ENCODE measurements at places on chromosomes 2 and 18. TPM values are rescaled to one million over a fixed set of nuclear protein-coding genes. Genes with fewer than 3 reads are reported as not detected.

GRCh38 chr18:36511791-36512352 lies 214.4 kb downstream of the FHOD3 start:
- no peak overlapping the region for H3K4me3 ChIP-seq
- no peak for DNase-seq
- H3K27me3 ChIP-seq = peaks cover 6% of the 10 kb centered on the region
- H3K4me1 ChIP-seq = no peaks in the 10 kb centered on the region

- no peak for DNase-seq
- H3K27ac ChIP-seq = no peak overlapping the region
- H3K4me1 ChIP-seq = peaks cover 47% of the 10 kb centered on the region
These were observed 127.4 kb downstream of the TANC1 start for GRCh38 chr2:159095813-159096212.

GRCh38 chr2:80573950-80574349 lies 269.4 kb upstream of the LRRTM1 start:
- H3K4me1 ChIP-seq = no peaks in the 10 kb centered on the region
- H3K36me3 ChIP-seq = no peaks in the 10 kb centered on the region
- H3K27ac ChIP-seq = no peak overlapping the region
- no peak for DNase-seq
- H3K4me3 ChIP-seq = no peak overlapping the region

DNA sequence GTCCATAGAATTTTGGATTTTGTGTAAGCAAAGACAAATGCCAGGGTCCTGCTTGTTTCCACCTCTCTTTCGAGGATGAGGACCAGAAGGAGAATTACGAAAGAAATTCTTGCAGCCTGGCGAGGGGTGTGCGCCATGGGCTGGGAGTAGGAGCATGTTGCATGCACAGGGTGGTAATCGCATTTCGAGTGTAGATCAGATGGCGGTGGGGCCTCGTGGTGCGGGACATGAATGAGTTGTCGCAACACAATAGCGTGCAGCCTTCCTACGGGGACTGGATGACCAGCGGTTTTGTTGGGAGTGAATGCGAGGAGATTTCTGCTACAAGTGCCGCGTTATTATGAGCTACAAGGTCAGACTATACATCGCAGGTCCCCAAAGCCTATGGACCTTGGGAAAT lies 4.2 kb upstream of the EN1 start:
- H3K4me3 ChIP-seq = no peak overlapping the region
- no peak overlapping the region for H3K27ac ChIP-seq
- H3K36me3 ChIP-seq = peaks cover 10% of the 10 kb centered on the region

Gene CFAP210
- total RNA-seq = not detected

Gene PTPRM
- 1.0 TPM for total RNA-seq

Gene HOXD3
- total RNA-seq = not detected

Gene GAREM1
- total RNA-seq = not detected

Gene EHD3
- total RNA-seq = 0.05 TPM

Data from activated CD8-positive, alpha-beta T cell treated with anti-CD3 and anti-CD28 coated beads, Interleukin-2, amount 10 ng/mL, durations not matched to agents 7 days and 5 days (primary cell).